Activated CD4-positive, alpha-beta memory T cell treated with anti-CD3 and anti-CD28 coated beads for 36 hours (primary cell): ENCODE measurements at places on chromosomes 11 and 22. TPM values are rescaled to one million over a fixed set of nuclear protein-coding genes. Genes with fewer than 3 reads are reported as not detected.

- H3K27me3 ChIP-seq: no peaks in the 10 kb centered on the region
- DNase-seq: no peak
- no peaks in the 10 kb centered on the region for H3K36me3 ChIP-seq
- no peak overlapping the region for H3K27ac ChIP-seq
- H3K4me3 ChIP-seq: no peak overlapping the region
These were observed 11.8 kb downstream of the DTX4 start for GRCh38 chr11:59183771-59184170.

DNA sequence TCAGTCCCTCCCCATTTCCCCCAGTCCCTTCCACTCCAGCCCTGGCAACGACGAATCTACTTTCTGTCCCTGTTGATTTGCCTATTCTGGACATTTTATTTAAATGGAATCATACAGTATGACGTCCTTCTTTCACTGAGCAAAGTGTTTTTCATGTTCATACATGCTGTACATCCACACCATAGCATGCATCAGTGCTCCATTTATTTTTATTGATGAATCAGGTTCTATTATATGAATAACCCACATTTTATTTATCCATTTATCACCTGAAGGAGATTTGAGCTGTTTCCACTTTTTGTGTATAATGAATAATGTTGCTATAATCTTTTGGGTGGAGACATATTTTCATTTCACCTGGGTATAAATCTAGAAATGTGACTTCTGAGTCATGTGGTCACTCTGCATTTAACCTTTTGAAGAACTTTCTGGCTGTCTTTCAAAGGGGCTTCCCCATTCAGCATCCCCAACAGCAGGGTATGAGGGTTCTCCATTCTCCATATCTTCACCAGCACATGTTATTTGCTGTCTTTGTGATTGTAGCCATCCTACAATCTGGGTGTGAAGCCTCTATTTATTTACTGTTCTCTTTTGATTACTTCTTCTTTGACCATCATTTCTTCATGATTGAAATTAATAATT lies 531.7 kb downstream of the ETS1 start:
- H3K27me3 ChIP-seq: no peaks in the 10 kb centered on the region
- peaks cover 46% of the 10 kb centered on the region for H3K4me1 ChIP-seq
- no peak overlapping the region for H3K27ac ChIP-seq
- DNase-seq: no peak
- no peak overlapping the region for H3K4me3 ChIP-seq

DNA sequence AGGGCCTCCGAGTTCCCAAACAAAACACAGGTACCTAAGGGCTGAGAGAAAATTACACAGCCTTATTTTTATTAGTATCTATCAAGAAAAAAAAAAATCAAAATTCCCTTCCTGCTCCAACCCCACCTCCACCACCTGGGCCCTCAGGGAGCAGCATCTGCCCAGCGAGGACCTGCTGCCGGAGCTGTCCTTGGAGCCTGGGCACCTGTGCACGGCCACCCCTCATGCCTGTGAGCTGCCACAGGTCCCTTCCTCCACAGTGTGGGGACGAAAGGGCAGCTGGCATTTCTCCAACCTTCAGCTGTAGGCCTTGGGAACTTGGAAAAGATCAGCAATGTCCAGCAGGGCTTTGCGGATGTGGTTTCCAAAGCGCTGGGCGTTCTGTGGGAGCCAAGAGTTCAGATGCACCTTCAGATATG lies 6.3 kb upstream of the SYCE3 start:
- no peak for DNase-seq
- peaks cover 19% of the 10 kb centered on the region for H3K36me3 ChIP-seq
- H3K4me1 ChIP-seq: no peaks in the 10 kb centered on the region
- H3K27me3 ChIP-seq: no peaks in the 10 kb centered on the region

- no peak overlapping the region for H3K27ac ChIP-seq
- DNase-seq: no peak
- no peaks in the 10 kb centered on the region for H3K27me3 ChIP-seq
- H3K36me3 ChIP-seq: no peaks in the 10 kb centered on the region
These were observed 197.9 kb downstream of the NXPE2 start for GRCh38 chr11:114876234-114876633.

DNA sequence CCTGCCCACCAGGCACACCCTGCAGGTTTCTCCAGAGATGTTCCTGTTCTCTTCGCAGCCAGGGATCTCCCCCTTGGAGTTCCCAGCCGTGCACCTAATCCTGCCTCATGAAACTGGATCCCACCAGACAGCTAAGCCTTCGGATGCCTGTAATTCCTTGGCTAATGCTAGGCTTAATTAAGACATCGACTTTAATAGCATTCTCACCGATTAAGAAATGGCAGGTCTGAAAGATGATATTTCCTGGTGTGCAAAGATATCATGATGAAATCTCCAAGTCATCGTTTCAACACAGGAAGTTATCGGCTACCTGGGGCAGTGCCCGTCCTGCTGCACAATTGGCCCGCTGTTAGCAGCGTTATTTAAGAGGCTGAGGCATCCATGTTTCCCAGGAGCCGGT lies 41.5 kb upstream of the CCND1 start:
- H3K4me3 ChIP-seq: no peak overlapping the region
- no peaks in the 10 kb centered on the region for H3K36me3 ChIP-seq
- H3K4me1 ChIP-seq: no peaks in the 10 kb centered on the region

- DNase-seq: no peak
- H3K27ac ChIP-seq: no peak overlapping the region
- H3K27me3 ChIP-seq: no peaks in the 10 kb centered on the region
- no peak overlapping the region for H3K4me3 ChIP-seq
These were observed 3.9 kb upstream of the AMBRA1 start for GRCh38 chr11:46597609-46598219.

DNA sequence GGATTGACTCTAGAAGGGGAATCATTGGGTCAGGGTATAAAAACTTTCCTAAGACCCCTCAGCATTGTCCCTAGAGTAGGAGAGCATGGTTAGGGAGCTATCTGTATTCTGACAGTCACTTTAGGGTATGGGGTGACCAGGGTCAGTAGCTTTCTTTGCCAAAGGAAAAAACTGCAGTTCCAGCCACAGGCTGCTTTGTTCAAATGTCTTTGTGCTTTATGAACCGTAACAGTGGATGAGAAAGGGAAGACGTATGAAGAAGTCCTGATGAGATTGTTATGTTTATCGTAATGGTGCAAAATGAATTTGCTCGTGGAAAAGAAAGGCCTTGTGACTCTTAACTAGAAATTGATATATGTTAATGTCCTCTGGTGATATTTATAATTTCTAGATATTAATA lies 30.0 kb downstream of the CYB5R2 start:
- no peak for DNase-seq
- no peak overlapping the region for H3K4me3 ChIP-seq
- H3K36me3 ChIP-seq: peaks cover 10% of the 10 kb centered on the region

Gene DDX25
- total RNA-seq: not detected
